ENCODE measurements at places on chromosomes 7 and 10.

GRCh38 chr10:61244261-61244775, 208.9 kb downstream of the TMEM26 start:
- DNase-seq, result no peak

GRCh38 chr7:91633013-91633441, 247.5 kb downstream of the MTERF1 start:
- DNase-seq, result no peak

DNA sequence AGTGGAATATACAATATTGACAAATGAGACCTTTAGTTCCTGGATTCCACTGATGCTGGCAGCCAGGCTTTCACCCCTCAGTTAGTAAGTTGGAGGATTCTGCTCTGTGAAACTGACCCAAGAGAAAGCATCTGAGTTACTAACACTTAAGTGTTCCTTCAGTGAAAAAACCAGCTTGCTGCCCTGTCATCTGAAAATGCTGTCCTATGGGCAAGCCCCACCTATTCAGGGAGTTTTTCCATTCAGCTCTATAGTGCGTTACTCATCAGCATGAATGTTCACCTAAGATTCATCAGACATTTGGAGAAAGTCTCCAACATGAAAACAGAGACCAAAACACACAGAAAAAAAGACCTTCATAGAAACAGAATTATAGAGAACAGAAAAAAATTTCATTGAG, 37.9 kb downstream of the PRPF18 start:
- no peak for DNase-seq

DNA sequence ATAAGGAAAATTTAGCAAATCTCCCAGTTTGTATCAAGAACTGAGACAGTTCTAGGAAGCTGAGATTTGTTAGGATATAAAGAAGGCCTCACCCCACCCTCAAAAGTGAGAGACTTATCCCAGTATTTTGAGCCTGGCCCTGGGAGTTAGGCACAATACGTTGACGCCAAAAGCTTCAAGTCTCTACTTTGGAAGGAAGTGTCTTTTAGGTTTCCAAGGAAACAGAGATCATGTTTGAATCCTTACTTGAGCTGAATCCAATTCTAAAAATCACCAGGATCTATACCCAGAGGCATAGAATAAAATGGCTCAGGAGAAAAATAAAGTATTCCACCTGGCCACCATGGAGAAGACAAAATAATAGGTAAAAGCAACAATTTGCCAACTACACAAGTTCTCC, 115.9 kb upstream of the NRG3 start:
- DNase-seq, result no peak

DNA sequence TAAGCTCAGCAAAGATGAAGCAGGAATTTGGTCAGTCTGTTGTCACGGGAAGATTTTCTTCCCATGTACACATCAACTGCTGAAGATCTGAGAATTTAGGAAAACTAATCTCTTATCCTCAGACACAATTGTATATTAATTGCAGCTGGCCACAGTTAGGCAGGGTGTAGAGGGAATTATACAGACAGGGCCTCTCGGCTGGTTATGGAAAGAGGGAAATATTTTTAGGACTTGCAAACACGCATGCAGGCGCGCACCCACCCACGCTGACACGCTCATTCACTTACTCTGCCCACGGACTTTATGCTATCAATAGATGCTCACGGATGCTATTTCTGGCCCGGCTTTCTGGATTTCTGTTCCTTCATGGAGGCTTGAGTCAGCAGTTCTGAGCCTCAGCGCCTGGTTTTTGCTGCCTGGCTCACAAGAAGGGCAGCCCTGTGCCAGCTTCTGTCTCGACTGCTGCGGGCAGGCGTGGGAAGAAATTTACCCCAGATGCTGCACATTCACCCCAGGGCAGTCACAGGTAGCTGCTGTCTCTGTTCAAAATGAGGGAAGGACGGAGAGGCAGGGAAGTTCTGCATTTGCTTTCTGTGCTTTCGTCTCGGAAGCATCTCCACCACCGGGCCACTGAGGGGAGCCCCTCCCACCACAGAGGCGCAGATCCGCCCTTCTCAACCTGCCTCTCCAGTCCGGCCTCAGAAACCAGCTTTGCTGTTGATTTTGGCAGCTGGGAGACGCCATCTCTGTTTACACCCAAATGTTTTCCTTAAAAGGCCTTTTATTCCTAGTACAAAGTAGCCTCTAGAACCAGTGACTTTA, 116.3 kb upstream of the BTBD16 start:
- peak; percentile 73 for DNase-seq

DNA sequence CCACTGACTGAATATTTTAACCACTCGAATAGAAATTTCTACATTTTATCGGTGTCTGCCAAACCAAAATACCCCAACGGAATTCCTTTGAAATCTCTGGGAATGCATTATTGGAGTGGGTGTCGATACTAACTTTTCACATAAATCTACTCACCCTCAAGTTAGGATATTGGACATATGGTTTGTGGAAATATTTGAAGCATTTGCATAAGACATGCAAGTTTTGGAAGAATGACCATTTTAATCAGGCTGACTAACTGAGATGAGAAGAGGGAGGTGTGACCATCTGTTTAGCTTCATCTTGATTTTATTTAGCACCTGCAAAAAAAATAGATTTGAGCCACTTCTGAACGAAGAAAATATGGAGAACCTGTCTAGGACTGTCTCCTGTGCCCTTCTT, 61.2 kb downstream of the KLF6 start:
- DNase-seq, result no peak

GRCh38 chr7:41567731-41568114, 135.2 kb downstream of the INHBA start:
- DNase-seq, result no peak

GRCh38 chr10:77959384-77959783, 32.8 kb upstream of the DLG5 start:
- DNase-seq, result no peak

GRCh38 chr7:64879800-64880199, 23.3 kb upstream of the ZNF273 start:
- DNase-seq, result peak; percentile 14

- DNase-seq, result no peak
Observed at GRCh38 chr7:122219253-122219865, 75.3 kb upstream of the AASS start.

DNA sequence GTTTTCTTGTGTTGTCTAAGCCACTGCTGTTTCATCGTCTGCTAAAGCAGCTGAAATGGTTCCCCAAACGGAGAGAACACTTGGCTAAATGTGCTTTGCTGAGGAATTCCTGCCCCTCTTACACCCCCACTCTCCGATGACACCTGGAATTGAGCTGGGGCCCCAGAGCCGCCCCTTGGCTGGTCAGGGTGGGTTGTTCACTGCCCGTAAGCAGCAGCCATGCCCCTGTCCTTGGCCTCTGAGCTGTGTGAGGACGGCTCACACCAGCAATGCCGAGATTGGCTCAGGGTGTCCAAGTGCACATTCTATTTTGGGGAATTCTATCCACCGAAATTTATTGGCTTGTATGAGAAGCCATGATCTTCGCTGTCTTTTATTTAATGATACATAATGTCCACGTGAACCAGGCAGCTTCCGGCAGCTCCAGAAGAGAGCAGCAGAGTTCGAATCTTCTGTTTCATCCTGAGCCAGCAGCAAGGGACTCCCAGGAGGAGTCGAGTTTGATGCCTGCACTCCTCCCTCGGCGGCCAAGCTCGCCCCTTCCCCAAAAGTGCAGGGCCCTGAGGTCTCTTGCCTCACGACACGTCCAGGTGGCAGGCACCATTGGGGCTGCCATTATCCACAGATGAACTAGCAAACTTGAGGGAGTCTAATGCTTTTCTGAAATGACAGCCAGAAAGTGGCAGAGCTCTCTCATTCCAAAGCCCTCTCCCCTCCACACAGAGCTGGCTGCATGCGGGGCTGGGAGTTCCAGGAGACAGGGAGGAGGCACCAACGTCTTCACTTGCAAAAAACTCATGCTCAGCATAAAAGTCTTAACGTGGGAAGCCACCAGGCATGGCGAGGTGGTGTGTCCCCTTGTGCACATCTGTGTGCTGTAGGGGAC, 114.0 kb downstream of the WDR37 start:
- no peak for DNase-seq

GRCh38 chr7:146359176-146359575, 242.6 kb downstream of the CNTNAP2 start:
- no peak for DNase-seq

- DNase-seq, result no peak
Observed at GRCh38 chr7:159108491-159108890, 36.2 kb downstream of the VIPR2 start.

GRCh38 chr7:128092221-128092620, 61.0 kb upstream of the LRRC4 start:
- DNase-seq, result no peak

DNA sequence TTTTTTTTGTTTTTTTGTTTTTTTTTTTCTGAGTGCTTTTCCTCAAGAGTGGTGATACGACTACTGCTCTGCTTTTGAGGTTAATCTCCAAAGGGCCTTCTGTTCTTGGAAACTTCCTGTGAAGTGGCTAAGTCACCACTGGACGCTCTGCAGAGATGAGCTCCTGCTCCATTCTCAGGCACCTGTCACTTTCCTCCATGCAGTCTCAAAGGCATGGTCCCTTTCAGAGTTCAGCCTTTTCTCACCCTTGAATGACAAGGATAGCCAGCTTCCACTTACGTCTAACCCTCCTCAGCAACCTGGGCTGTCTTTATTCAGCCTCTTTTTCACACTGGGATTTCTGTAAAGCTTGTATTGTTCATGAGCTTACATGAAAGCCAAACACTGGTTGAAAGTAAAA, 65.8 kb downstream of the BMPER start:
- DNase-seq, result no peak

- peak; percentile 51 for DNase-seq
Observed at GRCh38 chr7:1813394-1814088, 143.5 kb downstream of the ELFN1 start.

GRCh38 chr7:38190011-38190410, 12.0 kb downstream of the STARD3NL start:
- DNase-seq, result no peak

DNA sequence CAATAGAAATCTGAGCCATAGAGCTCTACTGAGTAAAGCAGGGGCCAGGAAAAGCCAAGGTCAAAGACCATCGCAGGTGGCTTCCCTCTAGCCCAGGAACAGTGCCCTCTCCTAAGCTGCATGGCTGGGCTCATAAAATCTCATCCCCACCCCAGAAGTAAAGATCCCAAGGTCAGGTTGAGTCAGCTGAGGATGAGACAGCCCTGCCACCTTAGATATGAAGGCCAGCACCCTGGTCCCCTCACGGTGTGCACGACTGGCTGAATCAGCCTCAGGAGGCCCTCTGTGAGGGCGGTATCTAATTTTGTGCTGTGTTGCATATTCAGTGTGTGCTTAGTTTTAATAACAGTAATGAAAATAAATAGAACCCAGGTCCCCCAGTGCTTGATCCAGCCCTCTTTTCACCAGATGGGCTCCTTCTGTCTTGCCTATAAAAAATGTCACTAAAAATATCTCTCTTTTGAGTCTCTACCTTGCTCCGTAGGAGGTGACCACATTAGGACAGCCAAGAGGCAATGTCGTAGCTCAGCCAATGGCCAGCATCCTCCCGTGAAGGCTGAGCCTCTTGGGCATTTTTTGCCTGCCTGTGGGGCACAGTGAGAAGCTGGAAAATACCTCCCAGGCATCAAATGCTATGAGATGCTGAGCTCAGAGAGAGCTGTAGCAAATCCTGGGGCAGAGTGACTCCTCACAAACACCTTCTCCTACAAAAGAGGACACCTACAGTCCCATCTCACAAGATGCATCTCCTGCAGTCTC, 424.0 kb downstream of the PLXNA4 start:
- no peak for DNase-seq

- DNase-seq, result no peak
Observed at GRCh38 chr7:112420236-112420861, 29.9 kb upstream of the IFRD1 start.

GRCh38 chr7:70647801-70648498, 484.0 kb upstream of the GALNT17 start:
- peak; percentile 84 for DNase-seq

DNA sequence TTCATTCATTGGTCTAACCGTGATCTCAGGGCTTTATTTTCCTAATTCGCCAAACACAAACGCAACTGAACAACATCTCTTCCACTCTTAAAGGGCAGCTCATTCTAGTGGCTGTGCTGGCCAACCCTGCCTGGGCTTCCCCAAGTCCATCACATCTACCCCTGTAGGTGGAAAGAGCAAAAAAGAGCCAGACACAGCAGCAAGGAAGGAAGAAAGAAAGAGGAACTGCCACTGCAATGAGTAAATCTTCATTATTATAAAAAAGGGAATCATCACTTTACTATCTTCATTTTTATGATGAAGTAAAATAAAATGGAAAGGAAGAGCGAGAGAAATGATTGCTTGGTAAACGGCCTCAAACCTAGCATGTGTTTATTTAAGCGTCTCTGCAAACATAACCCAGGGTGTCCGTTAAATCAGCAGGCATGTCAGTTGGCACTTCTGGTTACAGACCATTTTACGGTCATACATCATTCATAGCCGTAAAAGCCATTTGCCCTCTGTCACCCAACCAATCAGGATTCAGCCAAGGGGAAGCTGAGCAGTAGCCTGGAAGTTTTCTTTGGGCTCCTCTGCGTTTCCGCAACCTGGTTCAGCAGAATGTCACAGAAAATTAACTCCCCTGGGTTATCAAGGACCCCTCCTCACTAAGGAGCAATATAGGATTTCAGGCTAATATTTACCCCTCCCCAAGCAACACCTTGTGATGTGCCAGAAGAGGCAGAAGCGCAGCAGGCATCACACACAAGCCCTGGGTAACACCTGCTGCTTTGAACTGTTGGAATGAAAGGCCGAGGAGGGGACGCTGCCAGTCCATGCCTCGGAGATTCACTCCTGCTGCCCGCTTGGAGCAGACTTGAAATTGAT, 234.0 kb downstream of the SNX10 start:
- DNase-seq, result no peak

DNA sequence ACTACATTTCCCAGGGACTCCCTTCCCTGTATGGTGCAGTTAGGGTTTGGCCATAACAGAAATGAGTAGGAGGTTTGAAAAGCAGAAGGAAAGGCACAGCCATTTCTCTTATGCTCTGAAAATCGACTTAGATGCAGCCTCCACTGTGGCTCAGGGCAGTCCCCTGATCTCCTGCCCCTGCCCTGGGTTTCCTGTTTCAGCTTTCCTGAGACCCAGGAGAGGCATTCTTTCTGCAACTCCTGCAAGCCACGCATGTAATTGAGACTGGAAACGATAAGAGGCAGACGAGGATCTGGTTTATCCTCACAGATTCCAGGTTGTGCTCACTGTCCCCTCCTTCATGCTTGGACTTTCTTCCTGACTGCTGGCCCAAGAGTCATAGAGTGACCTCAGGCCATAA, 461.2 kb upstream of the VSTM2A start:
- no peak for DNase-seq

- DNase-seq, result no peak
Observed at GRCh38 chr7:52009181-52009580, 692.6 kb upstream of the COBL start.

DNA sequence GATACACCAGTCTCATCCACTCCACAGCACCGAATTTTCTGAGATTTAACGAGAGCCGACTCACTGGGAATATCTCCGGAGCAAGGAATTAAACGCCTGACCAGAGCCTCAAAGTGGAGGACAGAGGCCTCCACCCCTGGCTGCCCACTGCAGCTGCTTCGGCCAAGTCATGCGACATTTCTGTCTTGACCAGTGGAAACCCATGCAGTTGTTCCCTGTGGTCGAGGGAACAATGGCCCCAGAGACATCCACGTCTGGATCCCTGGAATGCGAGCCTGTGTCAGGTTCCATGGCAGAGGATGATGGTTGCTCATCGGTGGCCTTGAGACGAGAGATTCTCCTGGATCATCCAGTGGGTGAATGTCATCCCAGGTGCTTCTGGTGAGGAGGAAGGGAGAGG, 65.7 kb upstream of the INSIG1 start:
- no peak for DNase-seq

- peak; percentile 50 for DNase-seq
Observed at GRCh38 chr10:123778719-123779517, 112.7 kb downstream of the CPXM2 start.

- no peak for DNase-seq
Observed at GRCh38 chr10:69247313-69247710, 27.2 kb downstream of the HKDC1 start.

Measured in islet precursor cell (in vitro differentiated cells).